Upper lobe of left lung (tissue), 6 donors: ENCODE measurements at places on chromosomes 11 and 22. TPM values are rescaled to one million over a fixed set of nuclear protein-coding genes. Genes with fewer than 3 reads are reported as not detected.

MUC6 gene
- total RNA-seq, result not detected

PDGFD gene
- 2.4 TPM for total RNA-seq

MTMR2 gene
- total RNA-seq, result 22.4 TPM

RASGRP2 gene
- total RNA-seq, result 29.8 TPM

C11orf65 gene
- 0.17 TPM for total RNA-seq

LINC01488 gene
- not detected for total RNA-seq

- no peak overlapping the region for H3K27ac ChIP-seq
- H3K4me1 ChIP-seq, result no peaks in the 10 kb centered on the region
- H3K27me3 ChIP-seq, result no peaks in the 10 kb centered on the region
- no peak for DNase-seq
- H3K36me3 ChIP-seq, result no peaks in the 10 kb centered on the region
These were observed 34.1 kb upstream of the RRAS2 start for GRCh38 chr11:14393129-14393528.

GRCh38 chr11:73430326-73430725 lies 54.1 kb downstream of the RELT start:
- no peaks in the 10 kb centered on the region for H3K4me1 ChIP-seq
- DNase-seq, result no peak
- no peak overlapping the region for H3K4me3 ChIP-seq
- no peaks in the 10 kb centered on the region for H3K36me3 ChIP-seq

DNA sequence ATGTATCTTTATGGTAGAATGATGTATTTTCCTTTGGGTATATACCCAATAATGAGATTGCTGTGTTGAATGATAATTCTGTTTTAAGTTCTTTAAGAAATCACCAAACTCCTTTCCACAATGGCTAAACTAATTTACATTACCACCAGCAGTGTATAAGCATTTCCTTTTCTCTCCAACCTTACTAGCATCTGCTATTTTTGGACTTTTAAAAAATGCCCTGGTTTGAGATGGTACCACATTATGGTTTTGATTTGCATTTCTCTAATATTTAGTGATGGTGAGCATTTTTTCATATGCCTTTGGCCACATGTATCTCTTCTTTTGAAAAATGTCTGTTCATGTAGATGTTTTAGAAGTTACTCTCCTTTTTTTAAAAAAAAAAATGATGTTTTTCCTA lies 142.0 kb downstream of the METTL15 start:
- H3K4me1 ChIP-seq, result no peaks in the 10 kb centered on the region
- H3K27me3 ChIP-seq, result no peaks in the 10 kb centered on the region
- H3K27ac ChIP-seq, result no peak overlapping the region
- no peak overlapping the region for H3K4me3 ChIP-seq
- H3K36me3 ChIP-seq, result no peaks in the 10 kb centered on the region
- DNase-seq, result no peak

DNA sequence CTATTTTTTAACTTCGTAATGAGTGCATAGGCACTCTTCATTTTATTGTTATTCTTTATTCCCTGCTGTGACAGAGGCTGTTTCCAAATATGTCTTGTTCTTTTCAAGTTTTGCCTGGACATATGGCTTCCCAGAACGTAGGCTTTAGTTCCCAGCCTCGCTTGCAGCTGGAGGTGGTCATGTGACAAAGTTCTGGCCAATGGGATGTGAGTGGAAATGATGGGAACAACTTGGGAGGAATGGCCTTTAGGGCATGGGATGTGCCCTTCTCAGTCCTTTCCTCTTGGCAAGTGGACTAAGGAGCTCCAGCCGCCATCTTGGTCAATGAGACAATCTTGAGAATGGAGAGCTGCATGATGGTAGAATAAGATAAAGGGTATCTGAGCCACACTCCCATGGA lies 70.8 kb upstream of the EIF3D start:
- DNase-seq, result no peak
- H3K4me1 ChIP-seq, result no peaks in the 10 kb centered on the region
- no peaks in the 10 kb centered on the region for H3K36me3 ChIP-seq

DNA sequence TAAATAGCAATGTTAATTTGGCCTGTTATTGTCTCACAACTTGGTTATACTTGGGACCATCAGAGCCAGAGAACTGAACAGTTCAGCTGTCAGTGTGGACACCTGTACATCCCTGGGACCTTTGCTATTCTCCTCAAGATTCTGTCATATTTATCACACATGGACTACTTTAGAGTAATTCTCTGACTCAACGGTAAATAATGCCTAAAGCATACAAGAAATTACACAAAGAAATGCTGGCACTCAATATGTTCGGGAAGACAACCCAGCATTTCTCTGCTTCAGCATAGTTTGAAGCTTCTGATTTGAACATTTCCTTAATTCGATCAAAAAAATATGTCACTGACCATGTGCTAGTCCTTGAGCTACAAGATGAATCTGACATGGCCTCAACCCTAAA lies 34.6 kb upstream of the MMP13 start:
- DNase-seq, result no peak
- no peaks in the 10 kb centered on the region for H3K27me3 ChIP-seq
- no peaks in the 10 kb centered on the region for H3K4me1 ChIP-seq
- no peak overlapping the region for H3K27ac ChIP-seq
- no peak overlapping the region for H3K4me3 ChIP-seq
- H3K36me3 ChIP-seq, result no peaks in the 10 kb centered on the region

DNA sequence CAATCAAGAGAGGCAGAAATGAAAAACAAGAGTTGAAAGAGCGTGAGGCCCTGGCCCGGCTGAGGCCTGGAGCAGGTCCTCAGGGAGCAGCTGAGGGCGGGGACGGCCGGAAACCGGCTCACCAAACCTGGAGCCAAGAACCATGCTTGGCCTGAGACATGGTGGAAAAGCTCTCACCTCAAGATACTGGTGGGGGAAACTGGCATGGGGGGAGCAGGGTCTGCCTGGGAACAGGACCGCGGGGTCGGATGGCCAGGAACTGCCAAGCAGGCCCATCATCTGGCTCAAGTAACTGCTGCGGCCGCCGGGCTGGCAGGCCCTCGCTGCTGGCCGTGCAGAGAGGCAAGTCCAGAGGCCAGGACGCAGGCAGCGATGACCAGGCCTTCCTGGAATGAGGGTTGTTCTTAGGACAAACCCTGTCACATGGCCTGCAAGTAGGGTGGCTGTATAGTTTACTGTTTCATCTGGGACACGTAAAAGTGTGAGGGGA lies 18.9 kb upstream of the WNT11 start:
- DNase-seq, result no peak
- H3K27ac ChIP-seq, result no peak overlapping the region
- no peaks in the 10 kb centered on the region for H3K27me3 ChIP-seq
- no peak overlapping the region for H3K4me3 ChIP-seq
- H3K4me1 ChIP-seq, result no peaks in the 10 kb centered on the region

GRCh38 chr22:47034905-47035419 lies 272.5 kb downstream of the TBC1D22A start:
- peaks cover 22% of the 10 kb centered on the region for H3K4me1 ChIP-seq
- no peaks in the 10 kb centered on the region for H3K27me3 ChIP-seq
- DNase-seq, result no peak
- H3K4me3 ChIP-seq, result no peak overlapping the region
- H3K27ac ChIP-seq, result peak overlapping the region; percentile 27

DNA sequence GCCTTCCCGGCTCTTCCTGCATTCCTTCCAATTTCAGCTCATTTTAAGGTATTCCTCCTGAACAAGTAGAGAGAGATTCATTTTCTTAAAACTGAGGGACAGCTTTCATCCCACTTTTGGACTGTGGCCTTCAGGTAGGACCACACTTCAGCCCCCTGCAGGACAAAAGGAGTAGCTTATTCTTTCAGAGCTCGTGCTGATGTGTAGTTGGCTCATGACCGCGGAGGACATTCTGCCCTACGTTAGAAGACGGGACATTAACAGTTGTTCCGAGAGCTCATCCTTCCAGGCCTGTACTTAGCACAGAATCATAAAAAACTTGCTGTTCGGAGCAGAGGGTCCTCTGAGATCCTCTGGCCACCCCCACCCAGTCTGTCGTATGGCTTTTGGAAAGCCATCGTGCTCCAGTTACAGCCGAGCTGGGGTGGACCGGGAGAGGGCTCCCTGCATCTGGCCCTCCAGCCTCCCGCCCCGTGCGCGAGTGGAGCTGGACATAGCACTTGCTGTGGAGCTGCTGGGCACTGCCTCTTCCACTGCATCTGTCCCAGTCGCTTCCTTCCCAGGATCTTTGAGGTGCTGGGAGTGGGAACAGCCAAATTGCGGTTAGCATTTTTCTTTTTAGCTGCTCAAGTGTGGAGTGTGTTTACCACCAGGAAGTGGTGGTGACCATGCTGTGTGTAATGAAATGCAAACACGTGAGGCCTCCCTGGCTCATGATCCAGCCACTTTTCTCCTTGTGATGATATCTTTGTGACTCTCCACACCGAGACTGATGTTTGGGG lies 250.3 kb downstream of the TBC1D22A start:
- H3K4me3 ChIP-seq, result no peak overlapping the region
- peaks cover 2% of the 10 kb centered on the region for H3K36me3 ChIP-seq
- H3K27me3 ChIP-seq, result no peaks in the 10 kb centered on the region
- DNase-seq, result no peak

GRCh38 chr11:65863889-65864705 lies 3.9 kb downstream of the MUS81 start:
- H3K4me3 ChIP-seq, result no peak overlapping the region
- no peak overlapping the region for H3K27ac ChIP-seq
- peak; percentile 18 for DNase-seq
- H3K27me3 ChIP-seq, result no peaks in the 10 kb centered on the region
- H3K4me1 ChIP-seq, result peaks cover 11% of the 10 kb centered on the region
- peaks cover 49% of the 10 kb centered on the region for H3K36me3 ChIP-seq

- no peak for DNase-seq
- no peaks in the 10 kb centered on the region for H3K27me3 ChIP-seq
- H3K36me3 ChIP-seq, result no peaks in the 10 kb centered on the region
- H3K27ac ChIP-seq, result no peak overlapping the region
These were observed 19.2 kb upstream of the RRAS2 start for GRCh38 chr11:14378171-14378570.

GRCh38 chr11:123000721-123001120 lies 19.1 kb upstream of the BSX start:
- H3K4me1 ChIP-seq, result no peaks in the 10 kb centered on the region
- DNase-seq, result no peak
- H3K4me3 ChIP-seq, result no peak overlapping the region
- no peak overlapping the region for H3K27ac ChIP-seq

- DNase-seq, result no peak
- no peaks in the 10 kb centered on the region for H3K27me3 ChIP-seq
- H3K27ac ChIP-seq, result no peak overlapping the region
- peaks cover 29% of the 10 kb centered on the region for H3K4me1 ChIP-seq
- H3K4me3 ChIP-seq, result no peak overlapping the region
- no peaks in the 10 kb centered on the region for H3K36me3 ChIP-seq
These were observed 91.3 kb downstream of the RELT start for GRCh38 chr11:73467505-73467904.

GRCh38 chr11:122743949-122744348 lies 88.4 kb downstream of the UBASH3B start:
- peaks cover 32% of the 10 kb centered on the region for H3K4me1 ChIP-seq
- H3K36me3 ChIP-seq, result no peaks in the 10 kb centered on the region
- peak overlapping the region; percentile 84 for H3K27ac ChIP-seq
- no peaks in the 10 kb centered on the region for H3K27me3 ChIP-seq

DNA sequence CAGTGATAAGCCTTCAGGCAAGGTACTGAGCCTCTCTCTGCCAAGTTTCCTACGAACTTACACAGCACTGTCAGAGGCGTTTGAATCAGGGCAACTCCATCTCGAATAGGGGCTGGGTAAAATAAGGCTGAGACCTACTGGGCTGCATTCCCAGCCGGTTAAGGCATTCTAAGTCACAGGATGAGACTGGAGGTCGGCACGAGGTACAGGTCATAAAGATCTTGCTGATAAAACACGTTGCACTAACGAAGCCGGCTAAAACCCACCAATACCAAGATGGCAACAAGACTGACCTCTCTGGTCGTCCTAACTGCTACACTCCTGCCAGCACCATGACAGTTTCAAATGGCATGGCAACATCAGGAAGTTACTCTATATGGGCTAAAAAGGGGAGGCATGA lies 20.4 kb upstream of the POGLUT3 start:
- H3K27me3 ChIP-seq, result no peaks in the 10 kb centered on the region
- peaks cover 11% of the 10 kb centered on the region for H3K36me3 ChIP-seq
- no peaks in the 10 kb centered on the region for H3K4me1 ChIP-seq
- DNase-seq, result no peak

DNA sequence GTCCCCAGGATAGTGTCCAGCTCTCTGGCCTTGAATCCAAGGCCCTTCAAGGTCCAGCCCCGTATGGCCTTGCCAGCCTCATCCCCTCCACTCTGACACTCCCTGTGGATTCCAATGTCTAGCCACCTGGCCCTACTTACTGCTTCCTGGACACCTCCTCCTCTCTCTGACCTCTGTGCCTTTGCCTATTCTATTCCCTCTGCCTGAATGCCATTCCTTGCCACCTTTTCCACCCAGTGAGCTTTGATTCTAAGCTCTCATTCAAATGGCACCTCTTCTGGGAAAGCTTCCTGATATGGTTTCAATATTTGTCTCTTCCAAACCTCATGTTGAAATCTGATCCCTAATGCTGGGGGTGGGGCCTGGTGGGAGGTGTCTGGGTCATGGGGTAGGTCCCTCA lies 31.9 kb upstream of the TTLL12 start:
- no peak for DNase-seq
- no peaks in the 10 kb centered on the region for H3K36me3 ChIP-seq
- H3K4me3 ChIP-seq, result no peak overlapping the region
- no peak overlapping the region for H3K27ac ChIP-seq

DNA sequence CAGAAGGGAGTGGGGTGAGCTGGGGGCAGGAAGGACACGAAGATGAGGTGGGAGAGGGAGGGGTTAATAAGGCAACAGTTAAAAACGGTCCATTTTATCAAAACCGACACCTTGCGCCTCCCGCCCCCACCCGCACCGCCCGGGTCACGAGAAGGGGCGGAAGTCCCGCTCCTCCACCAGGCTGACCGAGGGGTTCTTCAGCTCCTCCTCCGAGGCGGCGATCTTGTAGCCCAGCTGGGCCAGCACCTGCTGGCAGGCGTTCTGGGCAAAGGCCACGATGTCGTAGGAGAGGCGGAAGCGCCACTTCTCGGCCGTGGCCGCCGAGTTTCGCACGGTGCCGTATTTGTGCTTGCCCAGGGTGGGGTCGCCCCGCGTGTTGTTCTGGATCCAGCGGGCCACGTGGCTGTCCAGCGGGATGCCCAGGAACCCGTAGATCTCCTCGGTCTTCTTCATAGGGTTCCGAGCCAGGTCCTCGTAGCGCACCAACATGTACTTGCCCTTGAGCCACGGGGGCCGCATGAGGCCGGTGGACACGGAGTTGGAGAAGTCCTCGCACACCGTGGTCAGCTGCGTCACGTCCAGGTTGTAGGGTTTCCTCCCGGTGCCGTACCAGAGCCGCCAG lies 15.8 kb downstream of the CHST1 start:
- no peaks in the 10 kb centered on the region for H3K4me1 ChIP-seq
- no peak overlapping the region for H3K27ac ChIP-seq
- DNase-seq, result no peak
- peaks cover 17% of the 10 kb centered on the region for H3K36me3 ChIP-seq
- no peak overlapping the region for H3K4me3 ChIP-seq

- no peak for DNase-seq
- no peaks in the 10 kb centered on the region for H3K27me3 ChIP-seq
- no peaks in the 10 kb centered on the region for H3K36me3 ChIP-seq
- no peak overlapping the region for H3K27ac ChIP-seq
These were observed 133.8 kb upstream of the PITPNB start for GRCh38 chr22:28052825-28053269.
